SW 1271 (cell line): ENCODE measurements at places on chromosomes 2 and 18.

- DNase-seq, result no peak
These were observed 214.4 kb downstream of the GLI2 start for GRCh38 chr2:120949957-120950590.

- DNase-seq, result no peak
These were observed 70.4 kb upstream of the DTNA start for GRCh38 chr18:34639687-34640086.

- no peak for DNase-seq
These were observed 75.2 kb upstream of the SLC14A2 start for GRCh38 chr18:45540125-45540524.

DNA sequence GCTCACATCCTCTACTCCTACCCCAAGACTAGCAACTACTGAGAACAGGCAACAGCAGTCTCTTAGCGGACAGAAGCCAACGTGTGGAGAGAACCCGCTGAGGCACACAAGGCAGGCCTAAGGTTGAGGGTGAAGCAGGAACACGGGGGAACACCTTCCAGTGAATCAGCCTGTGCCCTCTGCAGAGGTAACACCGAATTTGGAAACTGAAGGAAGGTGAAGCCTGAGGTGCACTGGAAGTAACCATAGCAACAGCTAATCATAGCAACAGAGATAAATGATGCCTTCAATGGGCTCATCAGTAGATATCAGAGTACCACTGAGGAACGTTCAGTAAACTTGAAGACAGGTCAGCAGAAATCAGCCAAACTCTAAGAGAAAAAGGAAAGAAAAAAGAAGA is 43.3 kb downstream of the OSBPL1A start:
- no peak for DNase-seq

GRCh38 chr2:64768491-64769005 is 114.8 kb upstream of the SERTAD2 start:
- no peak for DNase-seq
